ENCODE measurements at places on chromosomes 2 and 18.

DNA sequence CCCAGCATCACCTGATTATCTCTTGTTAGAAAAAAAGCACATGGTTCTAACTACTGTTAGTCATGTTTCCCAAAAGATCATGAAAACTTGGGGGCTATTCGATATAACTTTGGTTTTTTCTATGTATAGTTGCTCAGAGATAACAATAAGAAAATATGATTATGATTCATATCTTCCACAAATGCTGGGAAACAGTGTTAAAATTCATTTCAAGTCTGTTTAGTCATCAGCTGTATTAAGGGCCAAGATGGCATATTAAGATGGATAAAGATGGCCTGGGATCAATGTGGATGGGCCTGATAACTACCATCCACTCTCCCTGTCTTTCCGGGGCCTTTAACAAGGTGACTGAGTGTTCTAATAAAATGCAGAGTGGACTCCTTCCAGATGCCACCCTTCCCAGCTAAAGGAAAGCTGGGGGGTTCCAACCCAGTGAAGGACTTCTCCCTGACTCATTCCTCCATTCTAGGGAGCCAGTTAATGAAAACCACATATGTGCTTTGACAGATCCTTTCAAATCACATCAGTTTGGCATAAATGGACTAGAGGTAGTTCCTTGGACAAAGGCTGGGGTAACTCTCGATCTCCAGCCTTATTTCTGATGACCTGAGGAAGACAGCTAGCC is 221.6 kb downstream of the VAPA start:
- no peak for DNase-seq

DNA sequence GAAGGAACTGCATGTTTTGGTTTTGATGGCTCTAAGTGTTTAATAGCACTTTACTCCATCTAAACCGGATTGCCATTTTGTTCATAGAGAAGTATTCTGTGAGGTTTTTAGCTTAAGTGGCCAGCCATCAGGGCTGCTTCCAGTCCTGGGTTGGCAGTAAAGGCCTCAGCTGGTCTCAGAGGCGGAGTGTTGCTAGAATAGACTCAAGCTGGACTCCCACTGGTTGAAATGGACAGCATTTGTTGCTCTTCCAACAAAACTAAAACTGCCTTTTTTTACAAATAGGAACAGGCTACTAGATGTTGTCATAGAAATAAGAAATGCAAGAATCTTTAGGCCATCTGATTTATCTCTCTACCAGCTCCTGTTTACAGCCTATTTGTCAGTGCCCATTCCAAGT is 126.4 kb downstream of the MAIP1 start:
- DNase-seq = no peak

DNA sequence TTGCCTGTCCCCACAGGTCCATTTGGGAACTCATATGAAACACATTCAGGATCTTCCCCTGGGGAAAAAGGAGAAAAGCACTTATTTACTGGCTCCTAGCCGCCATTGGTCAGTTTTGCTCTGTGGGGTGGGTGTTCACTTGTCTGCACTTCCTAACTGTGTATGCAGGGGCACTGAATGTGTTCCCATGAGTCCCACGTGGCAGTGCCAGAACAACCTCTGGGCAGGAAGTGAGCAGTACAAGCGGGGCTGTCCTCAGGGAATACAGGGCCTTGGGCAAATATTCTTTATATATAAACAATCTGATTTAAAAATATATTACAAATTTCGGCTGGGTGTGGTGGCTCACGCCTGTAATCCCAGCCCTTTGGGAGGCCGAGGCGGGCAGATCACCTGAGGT is 21.8 kb upstream of the CTIF start:
- DNase-seq = no peak

DNA sequence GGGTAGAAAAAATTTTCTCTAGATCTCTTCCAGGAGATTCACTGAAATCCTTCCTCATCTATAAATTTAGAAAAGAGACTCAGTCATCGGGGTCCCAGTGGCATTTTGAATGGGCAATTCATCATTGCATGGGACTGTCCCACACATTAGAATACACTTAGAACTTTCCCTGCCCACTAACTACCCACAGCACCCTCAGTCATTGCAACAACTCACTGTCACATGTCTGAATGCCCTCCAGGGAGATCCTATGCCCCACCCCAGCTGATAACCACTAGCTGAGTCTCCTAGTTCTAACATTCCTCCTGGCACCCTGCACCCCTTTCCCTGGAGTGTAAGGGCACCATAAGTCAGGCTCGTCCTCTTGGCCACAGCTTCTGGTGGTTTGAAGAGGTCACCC is 89.6 kb downstream of the INSIG2 start:
- no peak for DNase-seq

DNA sequence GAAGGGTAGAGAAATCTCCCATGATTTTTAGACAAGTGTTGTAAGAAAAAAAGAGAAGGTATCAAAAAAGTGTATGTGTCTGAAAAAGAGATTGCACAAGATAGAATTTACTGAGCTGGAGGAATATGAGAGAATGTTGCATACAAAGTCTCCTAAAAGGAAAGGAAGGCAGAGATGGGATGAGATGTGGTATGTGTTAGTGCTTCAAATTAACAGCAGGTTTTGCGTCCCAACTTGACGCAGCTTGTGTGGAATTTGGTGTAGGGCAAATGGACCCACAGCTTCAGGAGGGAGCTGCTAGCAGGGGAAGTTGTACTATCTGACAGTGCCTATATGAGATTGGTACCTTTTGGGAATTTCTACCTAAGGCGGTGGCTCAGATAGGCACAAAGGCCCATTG is 9.0 kb upstream of the RASGRP3 start:
- no peak for DNase-seq

GRCh38 chr2:133489641-133490410 is 78.4 kb downstream of the NCKAP5 start:
- DNase-seq = no peak

GRCh38 chr2:42129947-42130346 is 39.2 kb upstream of the EML4 start:
- DNase-seq = no peak

DNA sequence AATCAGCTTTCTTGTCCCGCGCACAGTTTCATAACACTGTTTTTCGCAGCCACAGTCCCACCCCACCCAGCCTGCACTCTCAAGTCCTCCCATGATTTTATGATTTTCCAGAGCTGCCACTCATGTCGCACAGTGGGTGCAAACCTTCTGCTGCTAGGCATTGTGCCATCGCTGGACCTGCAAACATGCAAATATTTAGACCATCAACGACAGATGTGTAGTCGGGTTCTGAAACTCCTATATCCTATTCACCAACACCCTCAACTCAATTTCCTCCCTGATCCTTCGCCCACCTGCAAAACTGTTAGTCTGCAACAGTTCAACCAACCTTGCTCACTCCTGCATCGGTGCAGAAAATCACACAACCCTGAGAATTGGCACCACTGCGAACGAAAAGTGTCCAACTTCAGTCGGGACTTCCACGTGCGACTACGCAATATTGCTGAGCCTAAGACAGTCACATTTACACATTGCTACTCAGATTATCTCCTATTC is 871 bp upstream of the ALS2 start:
- no peak for DNase-seq

DNA sequence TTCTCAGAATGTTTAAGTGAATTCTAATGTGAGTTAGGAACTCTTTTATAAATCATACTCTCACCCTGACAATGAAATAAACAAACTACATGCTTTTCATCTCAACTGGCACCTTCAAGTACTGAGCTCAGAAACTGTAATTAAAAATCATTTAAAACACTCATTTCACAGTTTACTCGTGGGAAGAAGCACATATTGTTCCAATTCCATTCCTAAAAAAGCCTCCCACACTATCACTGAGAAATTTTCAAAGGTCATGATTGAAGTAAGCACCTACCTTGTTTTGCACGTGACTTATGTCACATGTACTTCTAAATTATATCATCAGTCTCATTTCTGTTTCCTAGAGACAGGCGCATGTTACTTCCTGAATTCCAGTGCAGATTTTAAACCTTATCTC is 678.1 kb upstream of the SLC8A1 start:
- DNase-seq = no peak

Measured in D721Med (cell line).